ENCODE measurements at places on chromosomes 3 and 15.

DNA sequence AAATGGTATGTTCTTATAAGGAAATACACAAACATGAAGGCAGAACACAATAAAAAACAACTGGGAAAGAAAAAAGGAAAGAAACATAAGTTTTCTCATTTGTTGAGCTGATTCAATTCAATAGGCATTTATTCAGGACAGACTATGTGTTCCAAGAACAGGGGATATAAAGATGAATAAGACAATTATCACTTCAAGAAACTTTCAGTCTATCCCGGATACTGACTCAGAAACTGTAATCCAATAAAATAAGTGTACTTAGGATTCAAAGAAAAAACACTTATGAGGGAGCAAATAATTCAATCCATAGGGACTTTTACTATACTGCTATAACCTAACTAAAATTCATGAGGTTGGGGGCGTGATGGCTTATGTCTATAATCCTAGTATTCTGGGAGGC is 3.5 kb upstream of the POPDC2 start:
- DNase-seq, result no peak

DNA sequence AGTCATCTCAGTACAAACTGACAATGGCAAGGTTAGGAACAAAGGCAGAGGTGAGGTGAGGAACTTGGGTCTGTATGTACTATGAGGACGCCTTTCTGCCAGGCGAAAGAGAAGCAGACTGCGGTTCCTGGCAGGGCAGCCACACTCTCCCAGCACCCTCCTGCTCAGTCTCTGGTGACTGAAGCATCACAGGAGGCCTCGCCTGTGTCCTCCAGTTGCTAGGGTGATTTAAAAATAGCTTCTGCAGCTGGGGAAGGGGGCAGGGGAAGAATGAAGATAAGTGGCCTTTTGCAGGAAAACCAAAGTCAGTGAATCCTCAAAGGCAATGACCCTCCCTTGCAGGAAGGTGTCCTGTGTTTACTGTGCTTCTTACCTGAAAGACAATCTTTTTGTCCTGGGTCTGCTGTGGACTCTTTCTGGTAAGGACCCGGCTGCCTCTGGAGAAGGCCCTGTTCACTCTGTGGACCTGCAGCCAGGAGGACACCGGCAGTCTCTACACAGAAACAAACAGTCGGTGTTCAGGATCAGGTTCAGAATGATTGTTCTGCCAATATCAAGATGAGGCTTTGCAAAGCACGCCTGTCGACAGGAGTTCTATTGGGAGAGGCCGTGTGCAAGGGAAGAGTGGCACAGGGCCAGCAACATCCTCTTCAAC is 65.7 kb upstream of the DGKG start:
- DNase-seq, result no peak

DNA sequence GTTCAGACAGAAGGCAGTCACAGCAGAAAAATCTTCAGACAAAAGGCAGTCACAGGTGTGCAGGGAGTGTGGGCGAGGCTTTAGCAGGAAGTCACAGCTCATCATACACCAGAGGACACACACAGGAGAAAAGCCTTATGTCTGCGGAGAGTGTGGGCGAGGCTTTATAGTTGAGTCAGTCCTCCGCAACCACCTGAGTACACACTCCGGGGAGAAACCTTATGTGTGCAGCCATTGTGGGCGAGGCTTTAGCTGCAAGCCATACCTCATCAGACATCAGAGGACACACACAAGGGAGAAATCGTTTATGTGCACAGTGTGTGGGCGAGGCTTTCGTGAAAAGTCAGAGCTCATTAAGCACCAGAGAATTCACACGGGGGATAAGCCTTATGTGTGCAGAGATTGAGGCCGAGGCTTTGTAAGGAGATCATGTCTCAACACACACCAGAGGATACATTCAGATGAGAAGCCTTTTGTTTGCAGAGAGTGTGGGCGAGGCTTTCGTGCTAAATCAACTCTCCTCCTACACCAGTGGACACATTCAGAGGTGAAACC is 27.6 kb downstream of the ZNF589 start:
- peak; percentile 80 for DNase-seq

DNA sequence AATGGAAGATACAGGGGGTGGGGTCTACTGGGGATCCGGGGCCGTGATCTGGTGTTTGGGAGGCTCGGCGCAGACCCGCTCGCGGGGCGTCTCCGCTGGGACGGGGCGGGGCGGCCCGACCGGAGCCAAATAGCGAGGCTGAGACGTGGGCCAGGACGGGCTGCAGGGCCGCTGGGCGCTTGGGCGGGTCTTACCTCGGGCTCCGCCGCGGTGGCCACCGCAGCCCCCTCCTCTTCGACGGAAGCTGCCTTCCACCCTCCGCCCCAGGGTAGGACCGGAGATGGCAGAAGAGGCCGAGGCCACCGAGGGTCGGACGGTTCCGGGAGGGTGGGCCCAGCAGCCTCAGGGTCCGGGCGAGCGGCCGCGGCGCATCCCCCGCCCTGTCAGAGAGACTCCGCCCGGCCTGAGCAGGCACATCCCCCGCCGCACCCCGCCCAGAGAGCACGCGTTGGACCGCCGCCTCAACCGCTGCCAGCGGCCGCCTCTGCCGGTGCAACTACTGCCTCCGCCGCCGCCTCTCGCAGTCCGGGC is 399 bp downstream of the MYO9A start:
- peak; percentile 62 for DNase-seq

GRCh38 chr15:63250312-63250965 is 27.0 kb upstream of the APH1B start:
- no peak for DNase-seq

DNA sequence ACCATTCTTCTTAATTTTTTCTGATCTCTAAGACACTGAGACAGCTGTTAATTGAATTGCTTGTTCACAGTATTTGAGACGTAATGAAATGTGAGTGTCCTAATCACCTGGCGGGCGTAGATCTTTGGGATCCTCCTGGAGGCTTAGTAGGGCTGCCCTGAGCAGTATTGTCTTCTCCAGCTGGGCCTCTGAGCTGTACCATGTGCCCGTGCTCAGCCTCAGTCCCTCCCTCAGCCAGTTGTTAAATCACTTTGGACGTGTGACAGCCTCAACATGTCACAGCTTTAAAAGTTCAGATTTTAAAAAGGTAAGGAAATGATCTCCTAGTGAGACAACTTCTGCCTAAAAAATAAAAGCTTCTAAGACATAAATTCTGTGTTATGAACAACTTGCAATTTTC is 35.5 kb downstream of the IGF1R start:
- no peak for DNase-seq

DNA sequence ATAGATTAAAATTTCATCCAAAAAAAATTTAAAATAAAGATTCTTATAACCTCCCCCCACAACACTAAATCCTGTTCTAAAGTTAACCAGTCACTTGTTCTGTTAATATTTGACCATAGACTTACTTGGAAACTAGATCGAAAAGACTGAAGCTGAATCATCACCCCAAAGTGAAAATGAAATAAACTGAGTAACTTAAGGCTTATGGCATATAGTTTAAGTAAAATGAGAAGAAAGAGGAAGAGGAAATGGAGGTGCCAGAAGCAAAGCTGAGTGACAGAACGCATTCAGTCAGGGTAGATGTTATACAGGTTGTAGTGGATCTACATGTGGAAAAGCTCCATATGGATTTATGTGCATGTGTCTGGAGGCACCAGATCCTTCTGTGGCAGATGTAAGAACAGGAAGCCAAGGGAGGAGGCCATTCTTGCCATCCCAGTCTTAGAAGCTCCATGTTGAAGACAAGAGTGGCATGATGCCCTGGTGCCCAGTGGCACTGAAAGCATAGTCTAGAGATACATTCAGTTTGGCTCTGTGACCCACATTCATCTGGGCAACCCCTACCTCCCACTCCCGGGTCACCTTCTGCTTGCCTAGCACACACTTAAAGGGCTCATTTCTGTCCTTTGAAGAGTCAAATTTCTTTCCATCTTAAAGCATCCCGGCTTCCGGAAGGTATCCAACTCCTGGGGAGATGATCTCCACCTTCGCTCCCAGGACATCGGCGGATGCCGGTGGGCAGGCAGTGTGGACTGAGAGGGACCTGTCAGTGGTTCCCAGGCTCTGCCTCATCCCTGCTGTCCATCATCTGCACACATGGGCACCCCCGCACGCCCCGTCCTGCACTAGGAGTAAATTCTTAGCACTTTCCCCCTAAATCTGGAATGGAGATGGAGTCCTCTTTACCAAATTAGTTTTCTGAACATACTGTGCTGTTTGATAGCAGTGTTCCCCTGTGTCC is 90.8 kb downstream of the NEO1 start:
- DNase-seq, result no peak

DNA sequence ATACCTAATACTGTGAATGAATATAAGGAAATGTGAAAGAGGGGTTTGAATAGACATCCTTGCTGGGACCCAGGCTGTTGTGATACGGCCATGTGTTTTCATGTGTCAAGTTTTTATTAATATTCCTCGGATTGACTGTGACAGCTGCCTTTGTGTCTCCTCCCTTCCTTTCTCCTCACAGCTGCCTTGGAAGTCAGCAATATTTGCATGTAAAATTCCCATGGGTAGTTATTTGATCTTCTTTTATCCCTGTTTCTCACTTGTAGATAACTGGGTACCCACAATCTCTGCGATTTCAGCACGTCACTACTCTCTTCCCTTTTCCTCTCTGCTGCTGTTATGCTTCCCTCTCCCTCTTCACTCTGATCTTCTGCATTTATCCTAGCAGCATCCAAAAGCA is 9.4 kb downstream of the GPR156 start:
- no peak for DNase-seq

DNA sequence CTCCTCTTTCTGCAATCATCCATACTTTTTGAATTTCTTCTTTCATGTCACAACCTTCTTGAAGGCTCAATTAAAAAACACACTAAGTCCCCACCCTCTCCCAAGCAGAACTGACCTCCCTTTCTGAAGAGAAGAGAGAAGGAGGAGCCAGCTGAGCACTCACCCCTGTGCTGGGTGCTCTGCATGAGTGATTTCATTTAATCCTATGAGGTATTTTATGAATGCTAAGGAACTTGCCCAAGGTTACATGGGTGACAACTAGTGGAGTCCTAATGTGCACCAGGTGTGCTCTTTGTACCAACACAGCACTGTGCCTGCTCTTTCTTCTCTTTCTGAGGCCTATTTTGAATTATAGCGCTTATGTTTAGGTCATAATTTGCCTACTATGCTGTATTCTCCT is 135.6 kb downstream of the DUT start:
- no peak for DNase-seq

GRCh38 chr3:42101048-42101447 is 9.9 kb downstream of the TRAK1 start:
- no peak for DNase-seq

DNA sequence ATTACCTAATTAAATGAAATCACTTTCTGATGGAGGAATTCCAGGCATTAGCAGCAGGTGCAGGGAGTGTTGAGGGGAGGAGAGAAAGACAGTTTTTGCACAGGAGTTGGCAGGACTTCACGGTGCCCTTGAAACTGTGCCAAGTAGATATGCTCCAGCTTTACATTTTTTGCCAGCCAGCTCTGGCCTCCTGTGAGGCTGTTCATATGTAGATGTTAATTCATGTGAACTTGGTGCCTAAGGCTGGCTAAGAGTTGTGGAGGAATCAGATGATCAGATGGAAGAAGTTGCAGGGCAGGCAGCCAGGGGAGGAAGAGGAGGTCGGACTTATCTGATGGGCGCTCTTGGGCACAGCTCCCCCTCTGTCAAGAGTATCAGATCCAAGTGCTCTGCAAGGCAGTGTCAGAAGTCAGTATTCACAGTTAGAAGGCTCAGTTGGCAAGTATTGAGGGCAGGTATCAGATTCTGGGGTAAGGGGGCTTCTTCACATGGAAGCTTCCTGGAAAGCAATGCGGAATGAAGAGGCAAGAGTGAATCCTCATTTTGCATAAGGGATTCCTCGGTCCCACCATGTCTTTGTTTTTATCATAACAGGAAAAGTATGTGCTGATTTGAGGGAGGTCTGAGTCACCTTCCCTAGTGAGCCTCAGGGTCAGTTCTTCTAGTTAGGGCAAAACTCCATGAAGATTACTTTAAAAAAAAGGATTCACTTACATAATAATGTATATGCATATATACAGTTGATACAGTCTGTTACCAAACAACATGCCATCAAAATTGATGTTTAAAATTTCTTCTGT is 172.6 kb upstream of the UMPS start:
- DNase-seq, result no peak

DNA sequence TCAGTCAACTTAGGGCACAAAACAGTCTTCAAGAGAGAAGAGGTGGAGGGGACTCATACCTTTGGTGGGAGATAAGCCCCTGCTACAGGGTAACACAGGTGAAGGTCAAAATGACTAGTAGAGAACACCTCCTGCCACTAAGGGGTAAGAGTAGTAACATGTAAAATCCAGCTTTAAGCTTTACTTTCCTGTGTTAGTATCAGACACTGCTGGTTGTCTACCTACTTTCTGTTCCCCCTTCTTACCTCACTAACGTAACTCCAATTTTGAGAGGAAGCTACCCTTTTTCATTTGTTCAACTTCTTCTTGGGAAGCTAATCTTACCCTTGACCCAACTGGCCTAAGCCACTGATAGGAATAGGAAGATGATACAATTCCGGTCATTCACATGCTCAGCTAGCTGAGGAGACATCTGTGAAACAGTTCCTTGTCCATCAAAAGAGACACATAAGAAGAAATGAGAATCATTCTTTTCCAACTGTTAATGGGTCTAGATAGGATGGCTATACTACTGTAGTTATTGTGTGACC is 826.8 kb upstream of the CFAP20DC start:
- DNase-seq, result no peak

- no peak for DNase-seq
Observed at GRCh38 chr15:99452728-99453636, 112.8 kb upstream of the MEF2A start.

DNA sequence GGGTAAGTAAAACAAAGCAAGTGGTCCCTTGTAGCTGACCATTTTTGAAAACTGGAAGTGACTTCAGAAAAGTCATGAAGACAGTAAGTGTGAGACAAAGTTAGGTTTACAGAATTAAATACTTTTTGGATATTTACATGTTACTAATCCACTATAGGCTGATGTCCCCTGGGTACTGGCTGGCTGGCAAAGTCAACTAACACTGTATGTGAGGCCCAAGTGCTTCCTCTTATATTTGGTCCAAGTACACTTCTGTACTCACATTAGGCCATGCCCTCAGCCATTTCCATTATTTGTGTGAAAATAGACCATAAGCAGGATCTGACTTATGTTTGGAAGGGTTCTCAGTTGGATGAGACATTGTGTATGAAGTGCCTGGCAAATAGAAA is 5.5 kb upstream of the LEKR1 start:
- no peak for DNase-seq

GRCh38 chr3:46386205-46386604 is 15.5 kb downstream of the CCR5 start:
- DNase-seq, result no peak

GRCh38 chr3:14801031-14801430 is 17.7 kb upstream of the FGD5 start:
- DNase-seq, result no peak

DNA sequence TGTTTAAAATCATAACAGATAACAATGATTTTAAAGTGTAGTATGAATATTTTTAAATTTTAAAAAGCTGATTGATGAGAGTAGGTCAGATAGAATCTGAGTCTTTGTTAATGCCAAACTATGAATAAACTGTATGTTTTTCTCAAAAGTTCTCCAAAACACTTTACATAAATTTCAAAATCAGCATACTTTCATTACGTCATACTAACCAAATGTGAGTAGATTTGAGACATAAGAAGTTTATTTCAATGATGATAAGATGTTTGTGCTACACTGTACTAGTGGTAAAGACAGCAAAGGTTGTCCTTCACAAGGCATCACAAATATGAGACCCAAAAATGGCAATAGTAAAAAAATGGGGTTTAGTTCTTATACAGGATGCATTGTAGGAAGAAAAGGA is 1342.9 kb downstream of the SI start:
- DNase-seq, result no peak

GRCh38 chr15:60421544-60421943 is 23.8 kb upstream of the ANXA2 start:
- DNase-seq, result no peak

- no peak for DNase-seq
Observed at GRCh38 chr3:124811436-124811835, 75.7 kb downstream of the ITGB5 start.
